Smooth muscle cell of the brain vasculature (primary cell): ENCODE measurements at places on chromosomes 5 and 9.

- no peak for DNase-seq
Observed at GRCh38 chr9:127651697-127652610, 39.9 kb downstream of the STXBP1 start.

GRCh38 chr5:84292788-84293653, 91.7 kb downstream of the EDIL3 start:
- DNase-seq: no peak

DNA sequence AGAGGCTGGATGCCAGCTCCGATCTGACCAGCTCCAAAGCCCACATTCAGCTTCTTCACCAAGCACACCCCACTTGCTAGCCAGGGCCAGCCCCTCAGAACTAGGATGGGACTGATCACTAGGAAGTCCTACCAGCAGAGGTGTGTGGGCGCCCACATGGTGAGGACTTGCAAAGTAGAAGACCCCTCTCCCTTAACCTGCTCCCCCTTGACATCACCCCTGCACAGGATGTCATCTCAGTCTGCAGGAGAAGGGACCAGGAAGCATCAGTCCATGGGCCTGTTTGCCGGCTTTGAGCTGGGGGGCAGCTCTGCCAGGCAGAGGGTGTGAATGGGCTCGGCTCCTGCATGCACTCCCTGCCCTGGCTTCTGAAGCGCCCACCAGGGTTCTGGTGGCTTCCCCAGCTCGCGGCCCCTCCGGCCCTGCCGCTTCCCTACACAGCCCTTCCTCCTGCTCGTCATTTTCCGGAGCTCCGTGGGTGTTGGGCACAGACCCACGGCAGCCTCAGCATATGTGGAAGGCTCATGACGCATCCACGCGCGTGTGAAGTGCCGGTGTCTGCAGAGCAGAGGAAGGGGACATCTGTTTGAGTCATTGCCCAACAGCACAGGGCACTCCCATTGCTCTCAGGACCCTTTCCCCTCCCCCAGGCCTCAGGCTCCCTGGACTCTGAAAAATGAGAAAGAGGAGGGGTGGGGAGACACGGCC, 3.7 kb upstream of the FAM78A start:
- no peak for DNase-seq

DNA sequence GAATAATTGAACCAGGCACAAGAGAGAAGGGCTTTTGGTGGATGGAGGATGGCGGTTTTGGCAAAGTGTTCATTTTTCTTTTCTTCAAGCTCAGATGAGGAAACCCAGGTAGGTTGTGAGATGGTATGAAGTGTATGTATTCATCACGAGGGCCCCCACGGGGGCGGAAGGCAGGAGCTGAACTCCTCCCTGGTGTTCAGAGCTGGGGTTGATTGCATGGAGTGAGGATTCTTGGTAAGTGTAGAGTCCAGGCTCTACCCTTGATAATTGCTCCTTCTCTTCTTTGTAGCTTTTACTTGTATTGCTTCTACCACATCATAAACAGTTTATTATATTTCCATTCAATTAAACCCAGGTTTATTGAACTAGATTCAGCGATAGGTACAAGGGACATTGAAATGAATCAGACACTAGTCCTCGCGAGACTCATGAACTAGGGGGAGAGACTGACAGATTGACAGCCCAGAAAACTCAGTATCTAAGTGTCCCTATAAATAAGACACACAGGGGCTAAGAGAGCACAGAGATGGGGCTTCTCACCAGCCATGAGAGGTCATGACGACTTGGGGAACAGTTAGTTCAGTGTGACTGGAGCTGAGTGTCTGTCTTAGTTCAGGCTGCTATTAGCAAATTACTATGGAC, 116.7 kb upstream of the KLF4 start:
- no peak for DNase-seq

DNA sequence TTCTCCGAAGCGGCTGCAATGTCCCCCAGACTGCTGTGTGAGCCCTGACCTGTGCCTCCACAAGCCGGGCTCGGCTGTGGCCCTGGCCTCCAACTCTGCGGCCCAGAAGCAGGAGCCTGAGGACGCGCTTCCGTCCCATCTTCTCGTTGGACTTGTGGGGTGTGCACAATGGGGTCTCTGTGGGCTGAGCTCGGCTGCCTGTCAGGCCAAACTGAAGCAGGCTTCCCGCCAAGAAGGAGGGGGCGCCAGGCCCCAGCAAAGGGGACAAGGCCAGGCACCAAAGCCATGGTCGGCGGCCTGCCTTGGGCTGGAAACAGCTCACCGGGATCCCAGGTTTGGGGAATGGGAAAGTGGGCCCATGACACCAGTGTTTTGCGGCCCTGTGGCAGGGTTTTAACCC, 4.1 kb downstream of the NOTCH1 start:
- no peak for DNase-seq

- no peak for DNase-seq
Observed at GRCh38 chr5:180689775-180690174, 40.4 kb upstream of the FLT4 start.

DNA sequence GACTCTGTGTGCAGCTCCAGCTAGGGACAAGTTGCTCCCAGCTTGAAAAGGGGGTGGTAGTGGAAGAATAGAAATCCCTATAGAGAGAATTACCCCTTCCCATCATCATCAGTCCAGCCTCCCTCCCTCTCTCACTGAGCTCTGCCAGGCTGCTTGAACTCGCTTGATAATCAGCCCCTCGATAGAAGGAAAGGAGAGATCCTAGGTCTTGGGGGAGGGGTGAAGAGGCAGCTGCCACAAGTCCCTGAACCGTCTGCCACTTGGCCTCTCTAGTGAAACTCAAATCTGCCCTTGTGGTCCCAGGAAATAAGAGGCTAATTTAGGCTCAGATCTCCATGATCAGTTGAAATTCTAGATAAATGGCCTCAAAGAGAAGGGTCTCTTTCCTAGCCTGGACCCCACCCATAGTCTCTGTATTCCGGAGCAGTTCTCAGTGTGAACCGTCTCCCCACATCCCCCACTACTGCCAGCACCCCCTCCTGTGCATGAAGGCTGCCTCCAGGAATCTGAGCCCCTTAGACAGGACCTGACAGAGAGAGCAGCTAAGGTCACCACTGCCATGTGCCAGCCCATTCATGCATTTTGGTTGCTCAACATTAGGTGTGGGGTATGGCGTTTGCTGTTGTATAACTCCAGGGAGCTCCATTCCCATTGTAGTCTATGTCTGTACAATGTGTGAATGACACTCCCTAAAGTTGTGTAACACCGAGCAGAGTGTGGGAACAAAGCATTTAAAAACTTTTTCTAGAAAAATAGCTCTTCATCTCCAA, 5.5 kb downstream of the DNAJB5 start:
- no peak for DNase-seq

DNA sequence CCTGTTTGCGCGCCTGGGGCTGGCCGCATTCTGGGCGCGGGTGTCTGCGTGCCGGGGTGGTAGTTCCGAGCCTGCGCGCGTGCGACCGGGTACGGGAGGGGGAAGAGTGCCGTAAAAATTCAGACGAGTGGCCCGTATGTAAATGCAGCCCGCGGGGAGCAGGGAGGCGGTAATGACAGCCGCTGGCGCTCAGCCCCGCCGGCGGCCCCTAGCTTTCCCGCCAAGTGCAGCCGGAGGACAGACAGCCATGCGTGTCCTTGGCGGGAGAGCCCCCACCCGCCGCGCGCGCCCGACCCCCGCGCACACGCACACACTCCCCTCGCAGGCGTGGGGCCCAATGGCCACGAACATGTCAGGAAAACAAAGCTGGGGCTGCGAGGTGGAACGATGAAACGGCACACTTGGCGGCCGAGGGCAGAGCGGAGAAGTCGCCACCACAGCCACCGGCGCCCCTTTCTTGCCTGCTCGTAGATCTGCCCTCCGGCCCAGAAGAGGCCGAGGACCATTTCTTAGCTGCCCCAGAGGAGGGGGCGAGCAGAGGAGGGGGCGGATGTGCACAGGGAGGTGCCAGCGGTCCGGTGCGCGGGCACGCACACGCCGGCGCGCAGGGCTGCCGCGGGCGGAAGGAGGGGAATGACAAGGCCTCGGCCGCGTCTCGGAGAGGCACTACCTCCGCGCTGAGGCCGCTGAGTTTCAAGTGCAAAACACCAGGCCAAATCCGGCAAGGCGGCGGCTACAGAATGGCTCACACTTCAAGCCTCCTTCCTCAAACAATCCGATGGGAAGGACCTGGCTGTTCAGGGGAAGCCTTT, 208.4 kb downstream of the MEF2C start:
- DNase-seq: no peak
